ENCODE measurements at places on chromosomes 11 and 22. TPM values are rescaled to one million over a fixed set of nuclear protein-coding genes. Genes with fewer than 3 reads are reported as not detected.

DNA sequence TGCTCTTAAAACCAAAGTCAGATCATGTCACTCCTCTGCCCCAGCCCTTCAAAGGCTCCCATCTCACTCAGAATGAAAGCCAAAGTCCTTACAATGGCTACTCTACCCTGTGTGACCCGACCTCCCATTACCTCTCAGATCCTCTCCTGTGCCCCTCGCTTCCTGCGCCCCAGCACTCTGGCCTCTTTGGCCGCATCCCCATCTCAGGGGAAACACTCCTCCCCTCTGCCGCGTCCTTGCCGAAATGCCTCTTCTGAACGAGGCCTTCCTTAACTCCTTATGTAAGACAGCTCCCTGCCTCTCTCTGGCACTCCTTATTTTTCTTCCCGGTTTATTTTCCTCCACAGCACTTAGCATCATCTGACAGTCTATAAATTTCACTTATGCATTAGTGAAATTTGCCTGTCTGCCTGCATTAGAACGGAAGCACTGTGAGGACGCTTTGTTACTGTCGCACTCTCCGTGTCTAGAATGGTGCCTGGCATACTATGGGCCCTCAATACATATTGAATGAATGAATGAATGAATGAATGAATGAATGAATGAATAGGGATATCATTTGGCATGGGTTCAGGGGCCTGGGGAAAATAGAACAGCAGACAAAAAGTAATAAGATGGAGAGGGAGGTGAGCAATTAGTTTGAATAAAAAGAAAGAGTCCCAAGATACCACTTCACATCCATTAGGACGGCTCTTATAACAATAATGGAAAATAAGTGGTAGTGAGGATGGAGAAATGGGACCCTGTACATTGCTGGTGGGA is 137.8 kb downstream of the CEP164 start:
- DNase-seq, result no peak

DNA sequence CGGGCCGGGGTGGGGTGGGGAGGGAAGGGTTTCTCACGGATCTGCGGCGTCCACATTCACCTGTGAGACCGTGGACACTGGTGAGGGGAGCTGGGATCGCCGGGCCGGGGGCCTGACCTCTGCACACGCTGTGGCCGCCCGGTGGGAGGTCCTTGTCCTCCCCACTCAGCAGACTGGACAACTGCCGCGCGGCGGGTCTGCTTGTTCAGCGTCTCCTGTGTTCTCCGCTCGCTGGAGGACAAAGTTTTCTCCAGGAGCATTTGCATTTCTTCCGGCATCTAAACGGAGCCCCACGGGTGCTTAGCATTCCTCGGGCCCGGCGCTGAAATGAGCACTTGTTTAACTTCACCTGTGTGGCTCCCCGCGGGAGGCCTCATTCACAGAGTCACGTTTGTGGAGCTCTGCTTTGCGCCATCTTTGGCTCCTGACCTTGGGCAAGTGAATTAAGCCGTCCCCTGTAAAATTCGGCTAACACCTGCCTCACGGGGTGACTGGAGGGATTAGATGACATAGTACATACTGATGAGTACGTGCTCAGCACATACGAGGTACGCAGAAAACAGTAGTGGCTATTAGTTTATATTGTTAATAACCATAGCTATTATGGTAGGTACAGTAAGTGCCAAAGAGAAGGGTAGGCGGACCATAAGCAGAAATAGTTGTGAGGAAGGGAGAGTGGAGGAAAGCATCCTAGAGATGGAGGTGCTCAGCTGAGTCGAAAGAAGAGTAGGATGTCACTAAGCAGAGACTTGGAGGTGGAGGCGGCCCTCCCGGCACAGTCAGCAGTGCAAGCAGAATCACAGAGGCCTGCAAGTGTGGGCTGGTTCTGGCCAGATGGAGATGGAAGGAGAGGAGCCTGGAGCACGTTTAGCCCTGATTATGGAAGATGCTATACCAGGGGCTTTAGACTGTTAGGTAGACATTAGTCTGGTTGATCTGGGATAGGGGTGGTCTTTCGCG is 885 bp downstream of the TRMU start:
- DNase-seq, result no peak

GRCh38 chr11:58121096-58121495 is 4.2 kb downstream of the OR9I1 start:
- no peak for DNase-seq

DNA sequence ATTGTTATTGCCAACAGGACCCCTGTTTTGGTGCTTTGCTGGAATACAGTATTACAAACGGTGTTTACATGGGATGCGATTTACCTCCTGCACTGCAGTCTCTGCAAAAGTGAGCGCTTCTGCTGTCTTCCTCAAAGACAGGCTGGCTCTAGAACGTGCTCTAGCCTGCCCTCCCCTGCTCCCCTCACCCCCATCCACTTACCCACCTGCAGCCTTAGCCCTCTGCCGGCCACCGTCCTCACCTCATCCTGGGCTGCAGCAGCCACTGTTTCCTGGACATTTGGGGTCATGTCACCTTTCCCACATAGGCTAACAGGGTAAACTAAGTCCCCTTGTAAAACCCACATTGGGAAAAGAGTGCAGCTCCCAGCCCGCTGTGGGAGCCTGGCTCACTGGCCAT is 9.6 kb upstream of the PANX2 start:
- DNase-seq, result no peak

DNA sequence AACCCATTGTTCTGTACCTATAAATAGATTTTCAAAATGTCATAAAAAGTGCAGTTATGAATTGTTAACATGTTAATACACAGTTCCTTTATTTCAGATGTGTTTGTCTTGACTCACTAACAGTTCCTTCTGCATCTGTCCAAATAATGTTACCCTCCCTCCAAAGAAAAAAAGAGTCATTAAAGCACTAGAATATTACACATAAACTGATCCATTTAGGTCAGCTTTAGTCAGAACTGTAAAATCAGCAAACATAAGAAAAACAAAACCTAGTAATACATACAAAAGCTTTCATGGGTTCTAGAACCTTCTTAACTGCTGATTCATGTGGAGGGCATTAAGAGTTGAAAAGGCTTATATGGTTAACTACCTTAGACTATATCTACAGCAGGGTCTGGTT is 65.4 kb downstream of the SESN3 start:
- DNase-seq, result no peak

DNA sequence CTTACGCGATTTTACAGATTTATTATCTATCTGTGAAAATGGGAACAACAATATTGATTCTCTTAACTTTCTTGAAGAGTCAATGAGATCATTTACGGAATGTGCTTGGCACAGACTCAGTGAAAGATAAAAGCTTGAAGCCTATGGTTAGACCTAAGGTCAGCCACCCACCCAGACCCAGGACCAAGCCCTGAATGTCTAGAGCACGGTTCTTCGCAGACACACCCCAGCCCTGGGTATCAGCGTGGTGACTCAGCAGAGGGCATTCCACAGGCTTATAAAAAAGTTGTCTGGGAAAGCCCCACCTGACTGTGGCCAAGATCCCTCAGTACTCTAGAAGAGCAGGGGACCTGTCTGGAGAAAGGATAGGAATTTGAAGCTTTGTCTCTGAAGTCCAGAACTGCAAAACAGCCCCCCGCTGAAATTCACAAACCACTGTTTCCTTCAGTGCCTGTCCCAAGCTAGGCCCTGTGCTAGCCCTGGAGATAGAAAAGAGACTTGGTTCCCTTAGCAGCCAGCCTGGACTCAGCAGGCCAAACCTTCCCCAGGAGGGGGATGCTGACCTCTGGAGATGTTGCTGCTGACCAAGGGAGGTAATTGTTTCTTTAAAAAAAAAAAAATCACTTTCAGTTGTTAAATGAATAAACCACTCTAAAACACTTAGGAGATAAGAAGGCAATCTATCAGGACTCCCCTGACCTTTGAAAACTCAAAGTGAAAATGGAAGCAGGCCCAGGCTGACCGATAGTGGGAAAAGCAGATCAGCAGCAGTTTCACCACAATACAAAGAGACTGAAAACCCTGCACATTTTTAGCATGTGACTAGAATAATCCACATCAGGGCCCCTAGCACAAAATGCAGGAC is 114.0 kb downstream of the ABTB2 start:
- no peak for DNase-seq

DNA sequence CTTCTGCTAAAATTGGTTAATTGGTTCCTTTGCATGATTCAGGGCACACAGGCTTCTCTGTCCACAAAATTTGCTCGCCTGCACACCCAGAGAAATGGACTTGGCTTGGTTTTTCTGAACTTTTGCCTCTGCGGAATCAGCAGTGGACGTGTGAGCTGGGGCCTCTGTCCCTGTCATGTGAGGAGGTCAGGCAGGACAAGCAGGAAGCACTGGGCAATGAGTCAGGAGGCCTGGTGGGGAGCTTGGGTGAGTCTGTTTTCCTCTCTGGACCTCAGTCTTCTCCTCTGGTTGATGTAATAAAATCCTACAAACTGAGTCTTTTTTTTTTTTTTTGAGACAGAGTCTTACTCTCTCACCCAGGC is 10.4 kb upstream of the CELSR1 start:
- DNase-seq, result no peak

DNA sequence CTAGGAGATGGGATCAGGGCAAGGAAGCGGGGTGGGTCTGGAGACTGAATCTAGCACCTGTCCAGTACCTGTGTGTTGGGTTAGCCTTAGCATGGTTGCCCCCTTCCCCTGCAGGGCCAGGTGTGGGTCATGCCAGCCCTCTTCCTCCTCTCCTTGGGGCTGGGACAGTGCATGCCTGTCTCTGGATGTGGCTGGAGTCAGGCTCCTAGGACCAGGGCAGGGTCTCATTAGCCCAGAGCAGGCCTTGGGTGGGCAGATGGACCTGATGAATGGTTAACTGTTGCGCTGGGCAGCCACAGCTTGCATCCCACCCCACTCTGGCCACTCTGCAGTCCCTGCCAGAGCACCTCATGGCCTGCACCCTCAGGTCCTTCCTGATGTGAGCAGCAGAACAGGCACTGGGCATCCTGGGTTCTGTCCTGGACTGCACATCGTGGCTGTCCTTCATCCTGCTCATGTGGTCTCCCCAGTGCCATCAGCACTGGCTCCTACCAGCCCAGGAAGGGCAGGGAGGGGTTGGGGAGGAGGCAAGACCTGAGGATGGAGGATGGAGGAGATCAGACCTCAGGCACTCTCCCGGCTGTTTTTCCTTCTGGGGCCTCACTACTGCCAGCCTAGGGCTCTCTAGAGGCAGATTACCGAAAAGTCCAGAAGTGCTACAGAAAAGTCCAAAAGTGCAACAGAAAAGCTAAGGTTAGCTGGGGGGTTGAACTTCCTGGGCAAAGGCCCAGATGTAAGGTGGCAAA is 12.8 kb upstream of the CHRM1 start:
- no peak for DNase-seq

GRCh38 chr11:46003572-46003971 is 81.1 kb downstream of the LARGE2 start:
- no peak for DNase-seq

DNA sequence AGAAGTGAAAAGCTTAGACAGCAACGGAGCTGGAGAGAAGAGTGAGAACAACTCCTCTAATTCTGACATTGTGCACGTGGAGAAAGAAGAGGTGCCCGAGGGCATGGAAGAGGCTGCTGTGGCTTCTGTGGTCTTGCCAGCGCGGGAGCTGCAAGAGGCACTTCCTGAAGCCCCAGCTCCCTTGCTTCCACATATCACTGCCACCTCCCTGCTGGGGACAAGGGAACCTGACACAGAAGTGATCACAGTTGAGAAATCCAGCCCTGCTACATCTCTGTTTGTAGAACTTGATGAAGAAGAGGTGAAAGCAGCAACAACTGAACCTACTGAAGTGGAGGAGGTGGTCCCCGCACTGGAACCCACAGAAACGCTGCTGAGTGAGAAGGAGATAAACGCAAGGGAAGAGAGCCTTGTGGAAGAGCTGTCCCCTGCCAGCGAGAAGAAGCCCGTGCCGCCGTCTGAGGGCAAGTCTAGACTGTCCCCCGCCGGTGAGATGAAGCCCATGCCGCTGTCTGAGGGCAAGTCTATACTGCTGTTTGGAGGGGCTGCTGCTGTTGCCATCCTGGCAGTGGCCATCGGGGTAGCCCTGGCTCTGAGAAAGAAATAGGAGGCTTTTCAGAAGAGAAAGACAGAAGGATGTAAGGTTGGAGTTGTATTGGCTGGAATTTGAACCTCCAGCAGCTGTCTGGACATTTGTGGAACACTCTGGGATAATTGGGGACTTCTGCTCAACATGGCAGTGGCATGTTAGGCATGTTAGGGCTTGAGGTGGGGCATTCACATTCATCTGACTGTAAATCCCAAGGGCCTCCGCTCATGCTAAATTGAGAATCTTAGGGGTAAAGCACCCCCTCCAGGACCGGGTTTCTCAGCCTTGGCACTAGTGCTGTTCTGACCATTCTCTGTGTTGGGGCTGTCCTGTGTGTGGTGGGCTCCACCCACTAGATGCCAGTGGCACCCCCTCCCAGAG is 47.1 kb downstream of the BID start:
- no peak for DNase-seq

- DNase-seq, result no peak
These were observed 137.5 kb downstream of the FAM76B start for GRCh38 chr11:95652002-95652472.

DNA sequence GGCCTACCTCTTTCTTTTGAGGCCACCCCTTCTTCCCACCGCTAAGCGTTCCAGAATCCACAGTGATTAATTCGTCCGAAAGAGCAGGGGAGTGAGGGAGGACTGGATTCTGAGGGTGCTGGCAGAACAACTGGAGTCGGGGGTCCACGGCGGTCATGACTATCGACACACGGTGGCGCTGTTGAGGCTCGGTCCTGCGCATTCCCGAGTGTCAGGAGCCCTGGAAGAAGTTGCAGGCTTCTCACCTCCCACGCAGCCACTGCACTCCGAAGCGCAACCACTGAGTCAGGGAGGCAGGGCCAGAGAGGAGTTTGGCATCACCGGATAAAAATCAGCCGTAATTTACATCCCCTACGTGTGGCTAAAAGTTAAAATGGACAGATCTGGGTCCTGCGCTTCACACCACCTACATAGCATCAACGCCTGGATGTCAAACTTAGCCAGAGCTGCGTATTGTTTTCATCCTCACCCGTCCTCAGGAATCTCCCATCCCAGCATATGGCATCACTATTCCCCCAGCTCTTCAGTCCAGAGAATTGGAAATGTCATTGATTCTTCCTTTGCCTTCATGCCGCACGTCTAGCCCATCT is 10.7 kb upstream of the CTSF start:
- DNase-seq, result peak; percentile 54

UPK3A gene
- total RNA-seq, result not detected

PTGDR2 gene
- 0.59 TPM for total RNA-seq

SLC17A6 gene
- total RNA-seq, result not detected

TRPM5 gene
- not detected for total RNA-seq

FAM168A gene
- 26.5 TPM for total RNA-seq

HSPB2 gene
- total RNA-seq, result 1.2 TPM

CECR2 gene
- total RNA-seq, result 0.32 TPM

CFAP68 gene
- total RNA-seq, result 35.1 TPM

POLR3H gene
- total RNA-seq, result 18.2 TPM

ACR gene
- not detected for total RNA-seq

All from breast epithelium (tissue), 4 donors.